T-helper 2 cell (primary cell): ENCODE measurements at places on chromosomes 5 and 9.

DNA sequence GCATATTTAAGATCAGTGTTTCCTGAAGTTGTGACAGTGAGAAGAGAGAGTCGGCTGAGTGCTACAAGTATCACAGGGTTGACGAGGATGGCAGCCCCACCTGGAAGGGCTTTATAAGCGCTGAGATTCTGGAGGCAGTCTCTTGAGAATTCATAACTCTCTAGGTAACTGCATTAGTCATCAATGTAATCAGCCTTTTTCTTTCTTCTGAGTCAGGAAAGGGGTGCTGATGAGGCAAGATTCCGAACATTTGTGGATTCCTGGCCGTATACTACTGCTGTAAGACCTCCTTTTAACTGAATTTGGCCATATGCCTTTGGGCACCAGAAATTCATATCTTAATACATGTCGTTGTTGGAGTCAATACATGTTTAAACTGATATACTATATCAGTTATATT is 6.6 kb upstream of the RNF20 start:
- DNase-seq = no peak

GRCh38 chr9:125829743-125830142 is 82.6 kb downstream of the PBX3 start:
- peak; percentile 37 for DNase-seq

- peak; percentile 84 for DNase-seq
Measured at GRCh38 chr5:78360924-78361630, 660 bp downstream of the SCAMP1 start.

GRCh38 chr5:104267320-104268015 is 704.9 kb upstream of the NUDT12 start:
- no peak for DNase-seq

DNA sequence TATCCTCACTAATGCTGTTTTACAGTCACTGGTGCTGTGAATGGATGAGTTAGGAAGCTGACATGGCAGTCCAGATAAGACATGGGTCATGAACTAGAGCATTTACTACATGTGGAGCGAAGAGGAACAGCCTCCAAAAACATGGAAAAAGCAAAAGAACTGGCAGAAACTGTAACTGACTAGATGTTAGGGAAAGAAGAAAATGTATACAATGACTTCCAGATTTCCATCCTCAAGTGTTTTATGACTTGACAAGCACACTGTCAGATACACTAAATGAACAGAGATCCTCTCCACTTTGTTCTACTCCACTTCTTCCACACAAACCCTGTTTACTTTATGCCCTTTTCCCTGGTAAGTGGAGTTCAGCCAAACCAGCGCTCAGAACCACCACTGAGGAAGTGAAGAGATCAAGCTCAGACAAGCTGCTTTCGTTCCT is 11.5 kb downstream of the HMGCS1 start:
- DNase-seq = no peak

GRCh38 chr9:79120533-79120932 is 451.2 kb upstream of the TLE4 start:
- no peak for DNase-seq
